ENCODE measurements at places on chromosomes 1 and 21. TPM values are rescaled to one million over a fixed set of nuclear protein-coding genes. Genes with fewer than 3 reads are reported as not detected.

The LCE1C gene
- not detected for total RNA-seq

The OR2L5 gene
- not detected for total RNA-seq

The CLCA1 gene
- not detected for total RNA-seq

- H3K4me3 ChIP-seq: no peak overlapping the region
- H3K36me3 ChIP-seq: no peaks in the 10 kb centered on the region
- no peak overlapping the region for H3K27ac ChIP-seq
- peaks cover 3% of the 10 kb centered on the region for H3K27me3 ChIP-seq
- no peak for DNase-seq
- H3K4me1 ChIP-seq: peaks cover 12% of the 10 kb centered on the region
Observed at GRCh38 chr1:205263580-205264190, 35.9 kb downstream of the TMCC2 start.

DNA sequence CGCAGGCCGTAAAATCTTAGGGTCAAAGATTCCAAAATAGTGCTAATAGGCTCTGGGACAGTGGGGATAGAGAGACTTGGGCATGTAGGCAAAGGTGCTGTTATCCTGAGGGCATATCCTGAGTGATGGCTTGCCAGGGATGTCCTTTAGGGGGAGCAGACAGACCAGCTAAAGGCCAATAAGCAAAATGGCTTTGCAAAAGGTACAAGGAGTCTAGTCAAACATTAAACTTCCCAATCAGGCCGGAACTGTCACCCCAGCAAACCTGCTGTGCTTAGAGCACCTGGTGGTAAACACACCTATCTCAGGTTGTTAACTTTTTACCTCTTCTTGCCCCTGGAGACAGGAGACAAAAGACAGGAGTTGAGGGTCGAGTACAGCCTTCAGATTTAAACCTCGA is 49.1 kb downstream of the TRABD2B start:
- no peaks in the 10 kb centered on the region for H3K36me3 ChIP-seq
- DNase-seq: peak; percentile 51
- H3K27ac ChIP-seq: no peak overlapping the region
- H3K4me1 ChIP-seq: peaks cover 16% of the 10 kb centered on the region
- peaks cover 17% of the 10 kb centered on the region for H3K27me3 ChIP-seq

- no peaks in the 10 kb centered on the region for H3K36me3 ChIP-seq
- no peak overlapping the region for H3K27ac ChIP-seq
- no peaks in the 10 kb centered on the region for H3K27me3 ChIP-seq
- no peak overlapping the region for H3K4me3 ChIP-seq
Observed at GRCh38 chr1:54809496-54810074, 8.5 kb upstream of the TTC22 start.

DNA sequence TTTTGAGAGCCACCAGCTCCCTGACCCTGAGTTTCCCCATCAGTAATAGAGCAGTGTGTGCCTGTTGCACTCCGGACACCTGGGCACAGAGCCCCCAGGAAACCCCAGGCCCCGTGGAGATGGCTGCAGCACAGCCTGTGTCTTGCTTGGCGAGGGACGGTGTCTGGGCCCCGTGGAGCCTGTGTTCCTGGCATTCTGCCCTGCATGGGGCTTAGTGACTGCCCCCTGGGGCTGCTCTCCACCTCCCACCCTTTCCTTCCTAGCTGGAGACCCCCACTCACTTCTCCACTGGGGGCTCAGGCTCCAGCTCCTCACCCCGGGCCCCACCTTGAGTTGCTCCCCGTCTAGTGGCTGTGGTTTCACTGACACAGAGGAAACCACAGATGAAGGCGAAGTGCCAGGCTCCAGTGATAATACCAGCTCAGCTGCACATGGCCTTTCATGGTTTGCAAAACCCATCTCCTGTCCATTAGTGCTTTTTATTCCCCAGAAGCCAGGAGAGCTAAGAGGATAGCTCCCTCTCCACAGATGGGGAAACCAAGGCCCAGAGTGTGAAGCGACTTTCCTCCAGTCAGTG is 39.4 kb downstream of the DMRTB1 start:
- peaks cover 27% of the 10 kb centered on the region for H3K27me3 ChIP-seq
- no peaks in the 10 kb centered on the region for H3K36me3 ChIP-seq
- no peak overlapping the region for H3K27ac ChIP-seq
- DNase-seq: no peak
- H3K4me1 ChIP-seq: no peaks in the 10 kb centered on the region

DNA sequence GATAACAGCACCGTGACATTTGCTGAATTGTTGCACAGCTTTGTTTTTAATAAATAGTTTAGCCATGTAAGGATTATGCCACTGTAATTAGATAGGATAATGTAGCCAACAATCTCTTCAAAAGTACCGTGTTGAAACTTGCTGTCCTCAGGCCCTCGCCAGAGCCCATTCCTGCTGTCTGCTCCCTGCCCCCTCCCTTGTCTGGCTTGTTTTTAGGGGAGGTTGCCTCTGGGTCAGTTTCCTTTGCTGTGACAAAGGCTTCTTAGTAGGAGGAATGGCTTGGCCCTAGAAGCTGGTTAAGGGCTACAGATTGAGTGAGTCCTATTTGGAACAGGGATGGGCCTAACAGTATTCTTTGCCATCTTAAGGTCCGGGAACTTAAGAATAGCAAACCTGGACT is 107.9 kb downstream of the LMO4 start:
- H3K4me3 ChIP-seq: no peak overlapping the region
- no peaks in the 10 kb centered on the region for H3K27me3 ChIP-seq
- H3K4me1 ChIP-seq: no peaks in the 10 kb centered on the region
- no peak for DNase-seq
- H3K36me3 ChIP-seq: no peaks in the 10 kb centered on the region

- no peak overlapping the region for H3K27ac ChIP-seq
- no peaks in the 10 kb centered on the region for H3K36me3 ChIP-seq
- no peaks in the 10 kb centered on the region for H3K27me3 ChIP-seq
- no peak for DNase-seq
- H3K4me3 ChIP-seq: no peak overlapping the region
Observed at GRCh38 chr1:64421377-64421776, 48.6 kb upstream of the CACHD1 start.

DNA sequence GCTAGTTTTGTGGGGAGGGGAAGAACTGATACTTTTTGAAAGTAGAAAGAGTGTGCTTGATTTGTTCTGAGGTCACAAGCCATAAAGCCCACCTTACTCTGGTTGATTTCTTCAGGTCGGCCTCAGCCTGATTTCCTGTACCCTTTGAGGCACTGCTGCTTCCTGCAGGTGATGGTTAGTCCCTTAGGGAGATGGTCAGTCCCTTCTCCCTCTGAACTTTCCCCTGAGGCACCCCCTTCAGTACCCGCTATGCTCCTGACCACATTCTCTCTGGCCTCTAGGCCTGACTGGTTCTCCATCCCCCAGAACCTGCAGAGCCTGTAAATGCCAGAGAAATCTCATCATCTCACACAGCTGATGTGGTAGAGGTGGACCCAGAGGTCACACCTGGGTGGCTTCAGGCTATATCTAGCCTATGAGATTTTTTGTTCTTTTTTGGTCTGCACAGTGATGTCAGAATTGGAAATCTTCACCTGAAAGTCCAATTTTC is 15.0 kb upstream of the ID3 start:
- H3K4me1 ChIP-seq: peaks cover 67% of the 10 kb centered on the region
- no peak overlapping the region for H3K4me3 ChIP-seq
- peaks cover 17% of the 10 kb centered on the region for H3K27me3 ChIP-seq
- H3K27ac ChIP-seq: no peak overlapping the region

- H3K4me1 ChIP-seq: no peaks in the 10 kb centered on the region
- no peaks in the 10 kb centered on the region for H3K27me3 ChIP-seq
- peaks cover 9% of the 10 kb centered on the region for H3K36me3 ChIP-seq
- DNase-seq: no peak
- no peak overlapping the region for H3K4me3 ChIP-seq
Observed at GRCh38 chr1:151680826-151681225, 35.8 kb downstream of the CELF3 start.

DNA sequence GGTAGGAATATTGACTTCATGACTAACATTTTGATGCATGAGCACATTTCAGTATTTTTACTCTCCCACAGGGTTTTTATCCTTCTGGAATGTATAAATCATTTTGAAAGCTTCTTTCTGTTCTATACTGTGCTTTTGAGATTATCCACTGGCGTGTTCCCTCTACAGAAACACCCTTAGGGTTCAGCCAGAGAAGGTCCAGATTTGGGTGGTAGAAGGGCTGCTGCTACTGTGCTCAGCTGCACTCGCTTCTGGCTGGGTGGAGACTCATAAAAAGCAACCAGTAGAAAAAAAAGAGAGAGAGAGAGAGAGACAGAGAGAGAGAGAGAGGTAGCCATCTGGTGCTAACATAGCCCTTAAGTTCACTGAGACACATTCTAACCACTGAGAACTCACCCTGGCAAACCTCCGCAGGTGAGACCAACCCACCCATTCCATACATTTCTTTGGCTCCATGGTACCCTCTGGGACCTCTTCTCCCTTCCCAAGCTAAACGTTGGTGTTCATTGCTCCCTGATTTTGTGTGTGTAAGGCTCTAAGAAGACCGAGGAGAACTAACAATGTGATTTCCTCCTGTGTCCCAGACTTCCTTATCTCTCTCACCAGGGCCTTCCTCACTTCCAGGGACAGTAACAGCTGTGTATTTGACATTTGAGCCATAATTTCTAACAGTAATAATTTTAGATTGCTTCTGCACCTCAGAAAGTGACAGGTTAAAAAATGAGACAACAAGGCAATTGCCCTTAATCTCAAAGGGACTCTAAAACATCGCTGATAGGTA is 7.2 kb downstream of the APCS start:
- H3K4me1 ChIP-seq: no peaks in the 10 kb centered on the region
- no peaks in the 10 kb centered on the region for H3K36me3 ChIP-seq
- no peak overlapping the region for H3K4me3 ChIP-seq
- no peak overlapping the region for H3K27ac ChIP-seq
- DNase-seq: no peak

DNA sequence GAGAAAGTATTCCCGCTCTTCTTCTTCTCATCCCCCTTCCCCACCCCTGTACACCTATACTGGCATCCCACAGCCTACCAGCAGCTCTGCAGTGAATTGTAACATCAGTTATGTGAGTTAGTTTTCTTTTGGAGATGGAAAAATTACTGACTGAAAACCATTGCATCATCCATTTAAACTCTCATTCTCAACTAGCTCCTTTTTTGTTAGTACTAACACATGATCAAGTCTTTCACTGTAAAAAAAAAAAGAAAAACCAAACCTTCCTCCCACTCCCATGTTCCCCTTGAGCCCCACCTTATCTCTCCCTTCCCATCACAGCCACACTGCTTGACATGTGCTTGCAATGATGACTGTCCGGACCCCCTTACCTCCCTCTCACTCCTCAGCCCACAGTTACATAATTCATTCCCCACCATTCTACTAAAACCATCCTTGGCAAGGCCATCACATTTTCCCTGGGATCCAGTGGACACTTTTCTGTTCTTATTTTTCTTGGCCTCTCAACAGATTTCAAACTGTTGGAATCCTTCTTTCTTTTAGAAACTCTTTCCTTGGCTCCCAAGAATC is 23.2 kb upstream of the RAVER2 start:
- no peaks in the 10 kb centered on the region for H3K36me3 ChIP-seq
- no peak overlapping the region for H3K27ac ChIP-seq
- H3K4me3 ChIP-seq: no peak overlapping the region
- no peak for DNase-seq
- no peaks in the 10 kb centered on the region for H3K27me3 ChIP-seq
- H3K4me1 ChIP-seq: no peaks in the 10 kb centered on the region

DNA sequence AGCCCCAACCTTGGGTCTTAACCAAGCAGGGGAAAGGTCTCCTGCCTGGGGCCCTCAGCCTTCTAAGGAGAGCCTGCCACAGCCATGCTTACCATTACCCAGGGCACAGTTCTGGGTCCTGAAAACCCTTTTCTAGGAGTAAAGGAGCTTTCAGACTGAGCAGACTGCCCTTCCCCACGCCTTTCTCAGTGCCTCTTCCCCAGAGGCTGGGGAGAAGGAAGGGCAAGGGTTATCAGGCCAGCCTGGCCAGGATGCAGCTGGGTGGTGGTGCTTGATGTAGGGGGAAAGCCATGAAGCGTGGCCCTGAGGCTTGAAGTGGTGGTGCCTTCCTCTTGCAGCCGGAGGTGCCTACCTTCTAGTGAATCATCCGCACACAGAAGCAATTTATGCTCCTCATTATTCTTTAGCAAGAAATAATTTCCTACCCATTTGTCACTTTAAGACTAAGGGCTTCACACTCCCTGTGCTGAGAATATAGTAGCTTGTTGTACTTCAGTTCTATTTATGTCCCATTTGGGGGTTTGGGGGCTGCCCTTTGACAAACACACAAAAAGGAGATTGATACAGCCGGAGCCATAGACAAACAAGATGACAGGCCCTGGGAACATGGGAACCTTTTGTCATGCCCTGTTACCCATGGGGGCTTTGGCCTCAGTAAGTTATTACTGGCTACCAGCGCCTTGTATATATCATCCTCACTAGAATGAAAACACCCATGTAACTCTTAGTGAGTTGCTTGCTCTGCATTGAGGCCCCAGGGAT is 40.7 kb downstream of the MAN1C1 start:
- H3K27ac ChIP-seq: no peak overlapping the region
- peaks cover 37% of the 10 kb centered on the region for H3K27me3 ChIP-seq
- no peak overlapping the region for H3K4me3 ChIP-seq
- no peaks in the 10 kb centered on the region for H3K36me3 ChIP-seq
- no peaks in the 10 kb centered on the region for H3K4me1 ChIP-seq

GRCh38 chr1:212596798-212597197 is 11.8 kb upstream of the ATF3 start:
- H3K27ac ChIP-seq: peak overlapping the region; percentile 10
- no peaks in the 10 kb centered on the region for H3K27me3 ChIP-seq
- H3K4me3 ChIP-seq: no peak overlapping the region
- H3K4me1 ChIP-seq: peaks cover 36% of the 10 kb centered on the region
- H3K36me3 ChIP-seq: no peaks in the 10 kb centered on the region
- DNase-seq: no peak

DNA sequence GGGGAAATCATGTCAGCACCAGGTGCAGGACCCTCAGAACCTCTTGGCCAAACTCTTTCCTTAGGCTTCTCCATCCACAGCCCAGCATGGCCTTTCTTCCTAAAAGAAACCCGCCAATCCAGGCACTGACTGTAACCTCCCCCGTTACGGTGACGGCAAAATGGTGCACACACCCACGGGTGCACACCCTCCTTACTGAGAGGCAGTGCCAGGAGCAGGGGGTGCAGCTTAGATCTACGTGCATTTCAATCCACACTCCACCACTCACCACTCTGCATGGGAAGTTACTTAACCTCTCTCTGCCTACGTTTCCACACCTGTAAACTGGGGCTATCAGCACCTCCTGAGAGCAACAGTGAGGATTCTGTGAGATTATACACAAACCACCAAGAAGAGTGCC is 31.0 kb downstream of the SUSD4 start:
- no peaks in the 10 kb centered on the region for H3K27me3 ChIP-seq
- no peak overlapping the region for H3K27ac ChIP-seq
- H3K36me3 ChIP-seq: no peaks in the 10 kb centered on the region
- H3K4me1 ChIP-seq: no peaks in the 10 kb centered on the region
- H3K4me3 ChIP-seq: no peak overlapping the region
- DNase-seq: no peak

- no peaks in the 10 kb centered on the region for H3K36me3 ChIP-seq
- peaks cover 10% of the 10 kb centered on the region for H3K27me3 ChIP-seq
- no peak overlapping the region for H3K27ac ChIP-seq
- no peak for DNase-seq
Observed at GRCh38 chr1:87269921-87270320, 58.8 kb upstream of the LMO4 start.
